ENCODE measurements at places on chromosomes 11 and 22.

- DNase-seq: peak; percentile 95
These were observed 125.4 kb downstream of the CASP12 start for GRCh38 chr11:104772806-104773241.

DNA sequence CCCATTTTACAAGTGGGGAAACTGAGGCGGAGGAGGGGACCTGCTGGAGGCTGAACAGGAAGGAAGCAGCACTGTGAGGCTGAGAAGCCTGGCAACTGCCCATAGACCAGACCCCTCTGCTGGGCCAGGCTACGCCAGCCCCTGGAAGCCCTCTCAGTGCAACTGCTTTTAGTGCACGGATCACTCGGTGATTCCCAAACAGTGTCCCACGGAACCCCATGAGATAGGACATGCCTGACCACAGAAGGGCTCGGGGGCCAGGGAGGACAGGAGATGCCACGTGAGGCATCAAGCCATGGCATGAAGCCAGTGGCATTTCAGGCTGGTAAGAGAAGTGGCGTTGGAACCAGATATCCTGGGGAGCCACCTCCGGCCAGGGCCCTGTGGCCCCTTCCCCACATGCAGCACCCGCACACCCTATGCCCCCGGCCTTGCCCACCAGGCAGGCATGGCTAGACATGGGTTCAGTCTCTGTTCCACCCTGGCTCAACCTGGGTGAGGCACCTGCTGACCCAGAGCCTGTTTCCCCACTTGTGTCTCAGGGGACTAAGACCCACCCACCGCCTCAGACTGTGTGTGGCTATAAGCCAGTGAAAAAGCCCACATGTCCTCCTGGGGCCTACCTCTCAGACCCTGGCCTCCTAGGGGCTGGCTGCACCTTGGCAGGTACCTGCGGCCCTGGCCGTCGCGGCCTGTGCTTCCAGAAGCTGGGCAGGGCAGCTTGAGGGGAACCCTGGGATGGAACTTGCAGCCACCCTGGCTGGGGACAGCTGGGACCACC, 84.1 kb downstream of the WNT7B start:
- no peak for DNase-seq

GRCh38 chr11:93870616-93871015, 20.2 kb upstream of the VSTM5 start:
- no peak for DNase-seq

DNA sequence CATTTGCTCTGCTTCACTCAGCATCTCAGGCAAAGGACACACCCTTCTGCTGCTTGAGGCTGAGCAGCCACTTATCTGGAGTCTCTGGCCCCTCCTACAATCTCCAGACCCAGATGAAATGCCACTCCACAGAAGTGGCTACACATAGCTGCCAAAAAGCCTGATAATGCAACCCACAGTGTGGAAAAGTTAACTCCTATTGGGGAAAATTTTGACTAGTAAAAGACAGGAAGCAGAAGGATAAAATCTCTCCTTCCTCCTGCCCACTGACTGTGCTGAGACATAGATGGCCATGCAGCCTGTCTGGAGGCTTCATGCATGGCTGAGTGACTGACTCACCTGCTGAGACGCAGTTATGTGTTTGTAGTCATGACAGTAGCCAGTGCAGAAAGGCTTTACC, 92.3 kb upstream of the TEAD1 start:
- peak; percentile 79 for DNase-seq

GRCh38 chr22:46587061-46587460, 33.1 kb upstream of the GRAMD4 start:
- no peak for DNase-seq

- DNase-seq: no peak
These were observed 6.1 kb downstream of the CAPN5 start for GRCh38 chr11:77072851-77073327.

GRCh38 chr11:120565466-120566155, 54.1 kb downstream of the GRIK4 start:
- DNase-seq: no peak

DNA sequence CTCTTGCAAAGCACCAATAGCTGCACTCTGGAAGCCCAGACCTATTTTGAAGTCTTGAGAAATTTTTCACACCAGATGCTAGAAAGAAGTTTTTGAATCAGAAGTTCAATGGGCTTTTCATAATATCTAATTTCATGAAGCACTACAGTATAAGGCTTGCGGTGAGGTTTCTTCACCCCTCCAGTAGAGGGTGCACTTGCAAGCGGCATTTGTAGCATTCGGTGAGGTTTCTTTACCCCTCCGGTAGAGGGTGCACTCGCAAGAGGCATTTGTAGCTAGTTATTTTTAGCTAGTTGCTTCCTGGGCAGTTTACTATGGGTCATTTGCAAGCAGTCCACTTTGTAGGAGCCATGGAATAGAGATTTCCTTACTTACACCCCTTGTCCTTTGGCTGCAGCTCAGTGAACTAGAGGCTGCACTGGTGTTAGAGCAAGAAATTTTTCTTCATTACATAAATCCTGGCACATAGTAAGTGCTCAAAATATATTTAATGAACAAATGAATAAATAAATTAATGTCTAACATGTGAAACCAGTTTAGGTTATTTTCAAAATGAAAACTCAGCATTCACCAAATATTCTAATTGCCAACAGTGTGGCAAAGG, 7.8 kb upstream of the NOX4 start:
- no peak for DNase-seq

DNA sequence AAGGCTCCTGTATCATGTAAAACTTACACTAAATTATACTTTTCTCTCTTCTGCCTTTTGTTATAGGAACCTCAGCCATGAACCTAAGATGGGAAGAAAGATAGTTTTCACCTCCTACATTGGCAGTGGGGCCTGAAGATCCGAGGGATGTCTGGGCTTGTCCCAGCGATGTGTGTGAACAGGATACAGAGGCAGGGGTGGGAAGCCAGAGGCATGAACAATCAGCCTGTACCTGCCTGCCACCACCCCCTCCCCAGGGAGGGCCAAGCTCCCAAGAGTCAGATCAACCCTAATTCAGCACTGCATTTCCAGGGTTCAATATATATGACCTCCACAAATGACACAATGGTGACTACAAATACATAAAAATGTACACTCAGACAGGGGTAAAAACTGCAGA, 9.4 kb downstream of the KIAA0930 start:
- DNase-seq: no peak

- no peak for DNase-seq
These were observed 930 bp downstream of the SCYL1 start for GRCh38 chr11:65525546-65526480.

- DNase-seq: no peak
These were observed 27.0 kb upstream of the HIKESHI start for GRCh38 chr11:86274999-86275398.

- DNase-seq: no peak
These were observed 26.9 kb upstream of the OR56A1 start for GRCh38 chr11:6057452-6057851.

DNA sequence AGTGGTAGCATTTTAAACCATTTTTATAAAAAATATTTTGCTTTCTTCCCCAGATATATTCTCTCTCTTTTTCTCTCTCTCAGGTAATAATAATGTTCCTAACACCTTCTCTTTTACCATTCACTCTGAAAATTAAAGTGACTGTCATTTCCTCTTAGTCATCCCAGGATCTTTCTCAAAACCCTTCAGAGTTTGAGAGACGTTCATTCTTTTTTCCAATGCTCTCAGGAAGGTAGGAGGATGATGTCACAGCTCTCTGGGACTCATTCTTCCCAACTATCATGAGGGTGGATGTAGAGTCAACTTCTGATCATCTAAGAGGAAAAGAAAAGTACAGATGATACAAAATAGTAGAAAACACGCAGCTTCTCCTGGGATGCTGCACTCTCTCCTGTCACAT, 60.2 kb upstream of the CRTAM start:
- DNase-seq: peak; percentile 31

DNA sequence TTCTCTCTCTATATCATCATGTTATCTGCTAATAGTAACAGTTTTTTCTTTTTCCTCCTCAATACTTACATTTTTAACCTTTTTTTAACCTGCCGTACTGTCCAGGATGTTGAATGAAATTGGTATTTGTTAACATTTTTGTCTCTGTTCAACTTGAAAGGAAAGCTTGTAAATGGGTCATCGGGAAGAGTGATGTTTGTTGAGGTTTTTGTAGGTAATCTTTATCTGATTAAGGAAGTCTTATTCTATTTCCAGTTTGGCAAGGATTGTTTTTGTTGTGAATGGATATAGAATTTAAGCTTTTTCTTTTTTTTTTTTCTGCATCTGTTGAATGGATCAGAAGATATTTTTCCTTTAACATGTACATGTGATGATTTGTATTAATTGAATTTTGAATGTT, 8.1 kb upstream of the NNMT start:
- no peak for DNase-seq

GRCh38 chr11:112748713-112749543, 212.3 kb upstream of the NCAM1 start:
- DNase-seq: no peak

- DNase-seq: peak; percentile 64
These were observed 344.5 kb upstream of the PLET1 start for GRCh38 chr11:112605093-112605666.

DNA sequence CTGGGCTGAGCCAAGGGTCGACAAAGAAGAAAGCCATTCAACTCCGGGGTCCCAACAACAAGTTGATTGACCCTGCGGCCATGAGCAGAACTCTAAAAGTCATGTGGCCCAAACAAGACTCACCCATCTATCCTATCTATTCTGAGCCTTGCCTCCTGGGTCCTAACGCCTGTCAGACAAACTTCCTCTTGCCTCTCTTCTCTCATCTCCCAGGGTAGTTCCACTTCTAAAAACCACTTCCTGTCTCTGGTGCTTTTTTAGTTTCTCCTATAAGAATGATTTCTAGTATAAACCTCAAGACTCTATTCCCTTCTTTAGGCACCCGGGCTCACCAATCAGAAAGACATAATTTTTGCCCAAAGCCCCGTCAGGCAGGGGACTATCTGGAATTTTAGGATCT, 530.2 kb downstream of the DLG2 start:
- DNase-seq: no peak

GRCh38 chr11:42974510-42975179, 337.2 kb upstream of the API5 start:
- DNase-seq: no peak

DNA sequence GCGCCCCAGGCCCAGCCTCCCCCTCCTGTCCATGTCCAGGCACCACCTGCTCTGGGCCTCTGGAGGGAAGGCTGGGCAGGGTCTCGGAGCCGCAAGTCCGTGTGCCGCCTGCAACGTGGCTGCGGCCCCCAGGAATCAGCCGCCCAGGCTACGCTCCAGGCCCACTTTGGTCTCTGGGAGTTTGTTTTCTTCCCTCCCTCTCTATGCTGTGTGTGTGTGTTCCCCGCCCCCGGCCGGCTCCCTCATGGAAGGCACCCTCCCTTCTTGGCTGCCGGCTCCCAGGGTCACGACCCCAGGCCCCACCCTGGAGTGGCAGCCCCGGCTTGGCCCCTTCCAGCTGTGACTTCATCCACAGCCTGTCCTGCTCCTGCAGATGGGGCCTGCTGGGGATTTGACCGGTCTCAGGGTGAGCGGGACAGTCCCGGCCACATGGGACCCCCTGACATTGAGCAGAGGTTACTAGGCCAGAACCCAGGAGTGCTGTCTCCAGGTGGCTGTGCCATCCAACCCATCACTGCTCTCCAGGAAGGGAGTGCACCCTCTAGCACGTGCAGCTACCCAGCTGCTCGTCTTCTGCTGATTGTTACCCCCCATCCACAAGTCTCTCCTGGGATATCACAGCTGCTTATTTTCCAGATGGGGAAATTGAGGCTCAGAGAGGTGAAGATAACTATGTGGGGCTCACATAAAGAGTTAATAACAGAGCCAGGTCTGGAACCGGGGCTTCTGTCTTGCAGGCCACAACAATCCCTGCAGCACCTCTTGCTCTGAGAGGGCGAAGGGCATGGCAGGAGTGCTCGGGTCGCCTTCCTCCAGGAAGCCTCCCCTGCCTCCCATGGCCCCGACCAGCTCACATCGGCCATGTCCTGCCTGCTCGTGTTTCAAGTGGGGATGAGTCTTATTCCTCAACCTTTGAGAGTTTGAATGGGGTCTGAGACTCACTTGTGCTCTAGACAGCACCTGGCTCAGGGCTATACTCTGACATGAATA, 2.8 kb upstream of the LIF start:
- DNase-seq: no peak

- DNase-seq: no peak
These were observed 12.9 kb upstream of the POU2AF3 start for GRCh38 chr11:111285189-111286091.

DNA sequence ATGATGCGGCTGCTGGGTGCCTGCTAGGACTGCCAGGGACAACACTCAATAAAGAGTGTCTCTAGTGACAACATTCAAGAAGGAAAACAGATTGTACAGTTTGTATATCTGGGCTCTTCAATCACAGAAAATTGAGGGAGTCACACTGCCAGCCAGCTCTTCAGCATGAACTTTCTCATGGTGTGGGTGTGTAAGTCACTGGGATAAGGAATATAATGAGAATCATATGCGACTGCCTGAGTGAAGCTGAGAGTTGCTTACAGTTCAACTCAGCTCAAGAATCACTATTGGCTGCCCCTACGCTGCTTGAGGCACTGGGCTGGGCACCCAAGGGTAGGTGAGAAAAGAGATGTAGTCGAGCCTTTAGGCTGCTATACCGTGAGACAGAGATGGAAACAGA, 328.1 kb upstream of the PITPNB start:
- no peak for DNase-seq

DNA sequence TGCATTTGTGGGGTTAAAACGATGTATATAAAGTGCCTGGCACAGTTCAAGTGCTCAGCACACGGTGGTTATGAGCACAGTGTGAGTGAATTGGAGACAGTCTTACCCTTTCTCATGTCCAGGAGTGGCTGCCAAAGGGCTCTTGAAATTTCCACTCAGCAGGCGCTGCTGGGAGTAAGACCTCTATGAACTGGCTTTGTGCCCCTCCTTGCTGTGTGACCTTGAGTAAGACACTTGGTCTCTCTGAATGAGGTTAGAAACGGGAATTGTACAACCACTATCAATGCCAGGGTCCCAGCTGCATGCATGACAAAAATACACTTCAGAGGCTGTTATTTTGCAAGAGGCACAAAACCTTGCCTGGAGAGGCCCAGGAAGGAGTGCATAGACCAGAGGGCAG, 86.6 kb downstream of the TSPAN18 start:
- DNase-seq: no peak

GRCh38 chr11:13280092-13280722, 2.6 kb downstream of the BMAL1 start:
- DNase-seq: no peak

DNA sequence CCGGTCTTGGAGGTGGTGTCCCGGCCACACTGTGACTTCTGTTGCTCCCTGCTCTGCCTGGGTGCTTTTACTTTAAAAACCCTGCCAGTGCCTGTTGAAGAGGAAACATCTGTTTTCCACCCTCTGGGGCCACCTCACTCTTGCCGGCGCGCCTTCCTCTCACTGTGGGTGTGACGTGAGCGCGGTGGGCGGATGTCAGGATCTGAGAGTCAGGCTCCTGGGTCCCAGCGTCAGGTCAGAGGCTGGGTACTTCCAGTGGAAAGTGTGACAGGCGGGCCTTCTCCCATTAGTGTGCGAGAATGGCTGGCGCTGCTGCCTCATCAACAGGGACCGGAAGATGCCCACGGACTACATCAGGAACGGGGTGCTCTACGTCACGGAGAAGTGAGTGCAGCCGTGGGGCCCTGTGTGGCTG, 54.2 kb downstream of the GRAMD4 start:
- DNase-seq: no peak
